Left ventricle myocardium superior (tissue), 1 donor: ENCODE measurements at places on chromosomes 2 and 18. TPM values are rescaled to one million over a fixed set of nuclear protein-coding genes. Genes with fewer than 3 reads are reported as not detected.

Gene METTL21A
- total RNA-seq: 21.9 TPM

Gene TRAK2
- 202 TPM for total RNA-seq

GRCh38 chr2:74864728-74865722, 31.1 kb downstream of the HK2 start:
- DNase-seq: no peak

- no peak for DNase-seq
Measured at GRCh38 chr2:88967844-88968243, 276.4 kb downstream of the RPIA start.

- peak; percentile 84 for DNase-seq
Measured at GRCh38 chr2:218026676-218027425, 24.1 kb upstream of the TNS1 start.

DNA sequence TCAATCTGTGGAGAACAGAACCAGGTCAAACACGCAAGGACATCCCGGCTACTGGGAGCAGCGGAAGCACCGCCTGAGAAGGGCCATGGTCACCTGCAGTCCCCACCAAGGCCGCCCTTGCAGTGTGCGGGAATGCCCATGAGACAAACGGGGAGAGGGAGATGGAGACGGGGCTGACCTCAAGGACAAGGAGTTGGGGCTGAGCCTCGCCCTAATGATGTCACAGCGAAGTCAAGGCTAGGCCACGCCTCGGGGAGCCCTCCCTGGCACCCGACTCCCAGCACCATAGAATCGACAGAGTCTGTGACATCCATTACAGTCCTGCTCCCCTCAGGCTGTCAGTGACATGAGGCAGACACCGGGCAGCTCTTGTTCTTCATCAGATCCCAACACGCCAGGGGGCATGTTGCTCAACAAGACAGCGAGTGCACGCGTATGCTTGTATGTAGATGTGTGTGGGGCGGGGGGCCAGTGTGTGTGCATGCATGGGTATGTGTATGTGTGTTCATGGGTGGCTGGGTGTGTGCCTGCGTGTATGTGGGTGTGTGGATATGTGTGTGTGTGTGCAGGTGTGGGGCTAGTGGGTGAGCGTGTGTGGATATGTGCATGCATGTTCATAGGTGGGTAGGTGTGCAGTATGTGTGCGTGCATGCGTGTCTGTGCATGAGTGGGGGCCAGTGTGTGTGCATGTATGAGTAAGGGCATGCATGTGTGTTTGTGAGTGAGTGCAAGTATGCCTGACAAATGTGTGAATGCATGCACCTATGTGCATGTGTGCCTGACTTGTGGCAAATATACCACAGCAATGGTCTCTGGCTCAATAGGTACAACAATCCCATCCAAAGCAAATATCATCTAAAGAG, 57.0 kb downstream of the ANKMY1 start:
- DNase-seq: no peak

GRCh38 chr2:85935746-85936208, 47.0 kb upstream of the ST3GAL5 start:
- DNase-seq: no peak

GRCh38 chr2:79872656-79873055, 359.8 kb downstream of the CTNNA2 start:
- DNase-seq: no peak

DNA sequence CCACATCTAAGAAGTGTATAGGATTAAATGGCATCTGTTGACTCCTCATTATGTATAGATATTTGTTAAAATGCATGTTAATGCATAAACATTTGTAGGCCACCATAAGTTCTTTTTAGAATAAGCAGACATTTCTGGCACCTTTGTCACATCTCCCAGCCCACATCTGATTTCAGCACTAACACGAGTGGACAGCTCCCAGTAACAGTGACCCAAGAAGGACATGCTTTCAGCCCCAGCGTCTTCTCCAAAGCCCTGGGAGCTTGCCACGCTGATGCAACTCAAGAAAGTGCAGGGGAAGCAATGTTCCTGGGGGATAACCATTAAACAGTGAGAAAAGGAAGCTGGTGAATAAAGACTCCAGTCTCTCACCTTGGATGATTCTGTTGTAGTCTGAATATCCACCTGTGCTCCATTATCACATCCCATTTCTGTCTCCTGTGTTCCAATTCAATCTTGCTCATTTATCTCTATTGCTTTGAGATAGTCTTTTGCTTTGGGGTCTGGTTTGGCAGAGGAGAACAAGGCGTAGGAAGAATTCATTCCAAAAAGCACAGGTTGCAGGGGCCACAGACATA, 182.6 kb upstream of the THSD7B start:
- peak; percentile 25 for DNase-seq

DNA sequence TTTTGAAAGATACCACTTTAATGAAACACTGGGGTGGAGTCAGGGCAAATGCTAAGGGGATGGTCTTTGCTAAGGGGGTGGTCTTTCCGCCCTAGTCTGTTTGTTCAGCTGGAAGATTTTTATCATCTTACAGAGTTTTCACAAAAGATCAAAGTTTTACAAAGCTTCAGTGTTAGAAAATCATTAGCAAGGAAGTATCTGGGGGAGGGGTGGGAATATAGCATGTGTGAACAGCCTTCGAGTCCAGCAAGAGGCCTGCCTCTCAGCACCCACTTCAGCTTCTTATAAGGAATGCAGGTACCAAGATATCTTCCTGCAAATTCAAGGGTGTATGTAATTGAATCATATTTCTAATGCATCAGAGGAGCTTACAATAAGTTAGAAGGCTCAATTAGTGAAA, 112.9 kb downstream of the RAPGEF4 start:
- DNase-seq: no peak
